ENCODE measurements at places on chromosomes 2 and 18.

DNA sequence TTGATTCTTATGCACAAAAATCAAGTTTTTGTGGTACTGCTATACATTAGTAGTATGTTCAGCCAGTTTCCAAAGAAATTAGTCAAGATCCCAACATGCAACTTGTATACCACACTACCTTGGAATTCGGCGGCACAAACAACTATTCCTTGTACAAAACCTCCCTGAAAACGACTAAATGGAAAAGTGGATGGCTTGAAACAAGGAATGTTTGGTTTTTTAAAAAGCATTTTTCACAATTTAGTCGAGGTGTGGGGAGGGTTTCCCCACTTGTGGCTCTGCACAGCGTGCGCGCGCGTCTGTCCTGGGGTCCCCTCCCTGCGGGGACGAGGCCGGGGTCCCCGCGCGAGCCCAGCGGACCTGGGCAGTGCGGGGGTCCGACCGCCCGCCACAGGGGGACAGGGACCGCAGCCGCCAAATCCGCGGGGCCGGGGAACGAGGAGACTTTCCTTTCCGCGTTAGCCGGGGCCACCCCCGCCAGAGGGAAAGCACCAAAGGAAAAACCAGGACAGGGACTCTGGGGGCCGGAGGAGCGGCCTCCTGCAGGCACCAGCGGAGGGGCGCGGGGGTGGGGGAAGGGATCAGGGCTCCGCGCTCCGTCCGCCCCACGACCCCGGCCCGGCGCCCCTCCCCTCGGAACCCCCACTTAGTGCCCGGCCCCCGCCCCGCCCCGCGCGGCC, 534 bp upstream of the SOCS6 start:
- DNase-seq, result peak; percentile 54

DNA sequence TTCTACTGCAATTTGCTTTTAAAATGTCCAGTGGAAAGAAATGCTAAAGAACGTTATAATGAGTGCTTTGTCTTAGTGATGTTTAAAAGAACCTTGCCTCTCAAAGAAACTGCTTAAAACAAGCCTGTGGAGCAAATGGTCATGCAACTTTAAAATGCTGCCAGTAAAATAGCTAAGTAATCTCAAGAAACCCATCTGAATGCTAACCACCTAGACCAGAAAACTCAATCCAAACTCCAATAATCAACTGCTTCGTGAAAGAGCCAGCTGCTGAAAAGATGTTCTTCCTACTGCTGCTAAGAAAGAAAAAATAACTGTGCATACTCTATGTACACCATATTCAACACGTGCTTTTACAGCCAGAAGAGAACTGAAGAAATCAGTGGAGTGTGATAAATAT, 145.6 kb downstream of the PDE1A start:
- DNase-seq, result no peak

DNA sequence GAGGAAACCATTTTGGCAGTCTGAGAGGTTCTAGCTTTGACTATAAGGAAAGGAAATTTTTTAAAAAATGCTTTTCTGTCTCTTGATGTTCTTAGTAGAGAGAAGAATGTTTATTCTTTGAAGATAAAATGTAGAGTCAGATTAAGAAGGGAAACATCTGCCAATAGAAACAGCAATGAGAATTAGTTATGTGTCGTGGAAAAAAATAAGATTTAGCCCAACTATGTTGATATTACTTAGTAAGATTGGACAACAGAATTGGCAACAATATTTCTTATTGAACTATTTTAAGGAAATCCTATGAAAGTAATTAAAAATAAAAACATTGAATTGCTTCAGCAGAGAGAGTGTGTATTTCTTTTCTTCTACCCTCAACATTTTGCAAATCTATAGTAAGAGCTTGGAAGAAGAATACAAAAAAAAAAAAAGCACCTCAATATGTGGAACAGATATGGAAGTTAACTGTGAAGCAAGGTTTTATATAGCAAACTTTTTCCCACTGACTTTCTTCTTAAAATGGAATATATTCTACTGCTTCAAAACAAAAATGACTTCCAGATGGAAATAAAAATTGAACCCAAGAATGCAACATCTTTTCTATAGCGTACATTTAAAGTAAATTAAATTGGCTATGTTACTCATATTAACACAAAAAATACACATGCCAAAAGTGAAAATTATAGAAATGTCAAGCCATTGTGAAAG, 177.9 kb downstream of the FAM124B start:
- no peak for DNase-seq

- DNase-seq, result peak; percentile 9
Measured at GRCh38 chr2:174195253-174195652, 53.1 kb downstream of the OLA1 start.

- no peak for DNase-seq
Measured at GRCh38 chr18:35024196-35024595, 17.0 kb upstream of the MAPRE2 start.

DNA sequence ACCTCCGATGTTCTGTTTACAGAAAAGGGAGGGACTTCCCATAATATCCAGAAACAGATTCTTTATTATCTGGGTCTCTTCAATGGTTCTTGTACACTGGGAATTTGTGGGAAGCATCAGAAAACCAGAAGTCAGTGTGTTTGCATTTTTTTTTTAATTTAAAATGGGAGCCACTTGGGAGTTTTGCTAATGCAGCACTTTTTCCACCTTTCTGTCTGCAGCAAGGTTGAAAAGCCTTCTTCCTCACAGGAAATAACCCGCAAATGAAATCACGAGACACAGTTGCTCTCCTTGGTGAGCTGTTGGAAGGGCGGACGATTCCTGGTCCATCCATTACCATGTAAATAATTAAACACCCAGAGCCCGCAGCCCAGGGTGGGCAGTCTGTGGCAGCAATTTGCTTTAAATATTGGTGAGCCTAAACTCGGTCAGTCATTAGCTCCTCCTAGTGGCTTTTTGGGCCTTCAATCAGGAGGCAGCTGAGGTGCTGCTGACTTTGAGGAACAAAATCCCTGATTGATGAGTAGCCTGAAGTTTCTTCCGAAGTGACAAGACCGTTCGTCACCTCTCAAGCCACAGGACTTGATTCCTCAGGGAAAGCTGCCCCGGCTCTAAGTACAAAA, 471.5 kb downstream of the EPHA4 start:
- DNase-seq, result peak; percentile 36

GRCh38 chr2:128536925-128537620, 218.4 kb upstream of the HS6ST1 start:
- no peak for DNase-seq

DNA sequence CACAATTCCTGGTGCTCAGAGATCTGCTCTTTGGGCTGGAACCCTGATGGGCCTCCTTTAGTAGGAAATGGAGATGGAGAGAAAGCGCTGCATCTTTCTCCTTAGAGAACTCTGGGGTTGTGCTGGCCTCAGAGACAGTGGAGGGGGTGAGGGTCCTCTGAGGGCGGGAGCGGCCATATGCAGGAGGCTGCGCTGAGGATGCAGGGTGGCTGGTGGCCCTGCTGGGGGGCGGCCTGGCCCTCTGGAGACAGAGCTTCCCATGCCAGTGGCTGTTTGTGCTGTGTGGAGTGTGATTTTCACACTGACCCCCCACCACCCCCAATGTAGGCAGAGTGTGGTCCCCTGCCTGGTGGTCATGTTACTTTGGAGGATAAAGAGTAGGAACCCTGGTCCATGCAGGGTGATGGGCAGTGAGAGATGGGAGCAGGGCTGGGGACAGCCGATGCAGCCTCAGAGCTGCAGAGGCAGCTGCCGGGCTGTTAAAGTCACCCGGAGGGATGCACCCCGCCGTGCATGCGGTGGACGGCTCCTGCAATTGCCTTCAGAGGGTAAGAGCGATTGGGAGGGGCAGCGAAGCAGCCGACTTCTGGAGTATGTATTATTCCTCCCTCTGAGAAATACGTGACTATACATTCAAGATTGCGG, 194.6 kb downstream of the FAM210A start:
- DNase-seq, result no peak

DNA sequence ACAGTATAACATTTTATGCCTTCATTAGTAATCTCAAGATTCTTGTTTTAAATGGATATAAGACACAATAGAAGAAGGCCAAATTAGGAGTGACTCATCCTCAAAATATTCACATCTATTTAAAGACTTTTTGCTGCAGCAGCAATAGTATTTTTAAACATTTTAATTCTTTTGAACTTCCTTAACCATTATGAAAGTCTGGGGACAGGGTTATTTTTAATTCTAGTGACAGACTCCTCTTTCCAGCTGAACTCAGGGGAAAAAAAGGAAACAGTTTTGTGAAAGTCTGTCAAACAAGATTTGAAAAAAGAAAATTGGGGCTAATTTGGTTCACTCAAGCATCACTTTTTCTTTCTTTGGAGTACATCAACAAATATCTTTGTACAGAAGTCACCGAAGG, 541.8 kb downstream of the NUP35 start:
- DNase-seq, result no peak

DNA sequence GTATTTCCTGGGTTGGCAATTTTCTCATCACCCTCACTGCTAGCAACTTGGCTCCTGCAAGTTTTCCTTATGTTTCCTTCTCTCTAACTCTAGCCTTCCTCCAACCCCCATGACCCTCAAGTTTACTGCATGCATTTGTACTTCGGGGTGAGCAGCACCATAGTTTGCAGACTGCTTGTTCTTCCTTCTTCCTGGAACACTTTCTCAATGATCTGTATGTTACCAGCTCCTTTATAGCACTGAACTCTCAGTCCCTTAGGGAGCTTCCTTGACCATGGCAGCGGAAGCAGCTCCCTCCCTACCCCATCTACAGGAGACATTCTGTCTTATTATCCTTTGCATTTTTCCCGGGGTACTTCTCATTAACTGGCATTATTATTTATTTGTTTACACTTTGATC, 1089.5 kb upstream of the GYPC start:
- no peak for DNase-seq

DNA sequence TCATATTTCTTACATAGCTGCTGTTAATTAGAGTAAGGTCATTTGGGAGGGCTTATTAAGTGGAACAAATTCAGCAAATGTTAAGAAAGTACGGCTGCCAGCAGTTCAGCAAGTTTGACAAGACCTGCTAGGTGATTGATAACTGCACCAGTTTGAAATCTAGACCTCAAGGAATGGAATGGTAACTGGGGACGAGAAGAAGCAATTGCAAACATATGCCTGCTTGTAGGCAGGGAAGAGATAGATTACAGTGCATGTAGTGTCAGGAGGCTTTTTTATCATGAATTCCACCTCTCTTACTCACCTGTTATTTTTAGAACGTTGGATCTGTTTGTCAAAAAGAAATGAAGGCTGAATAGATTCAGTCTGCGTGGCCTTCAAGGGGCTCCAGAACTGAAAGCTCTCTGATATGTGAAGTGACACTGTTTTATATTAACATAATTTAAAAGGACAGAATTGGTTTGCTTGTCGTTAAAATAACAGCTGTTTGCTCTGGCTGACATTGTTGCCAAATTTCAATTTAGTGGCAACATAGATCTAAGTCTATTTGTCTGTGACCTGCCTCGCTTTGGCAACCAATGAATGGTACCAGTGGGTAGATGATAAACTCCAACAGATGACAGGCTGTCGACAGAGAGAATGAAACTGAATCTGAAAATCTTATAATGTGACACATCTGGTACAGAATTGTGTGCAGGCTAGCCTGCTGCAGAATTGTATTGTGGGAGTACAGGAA, 199.3 kb downstream of the ZNF407 start:
- DNase-seq, result no peak

DNA sequence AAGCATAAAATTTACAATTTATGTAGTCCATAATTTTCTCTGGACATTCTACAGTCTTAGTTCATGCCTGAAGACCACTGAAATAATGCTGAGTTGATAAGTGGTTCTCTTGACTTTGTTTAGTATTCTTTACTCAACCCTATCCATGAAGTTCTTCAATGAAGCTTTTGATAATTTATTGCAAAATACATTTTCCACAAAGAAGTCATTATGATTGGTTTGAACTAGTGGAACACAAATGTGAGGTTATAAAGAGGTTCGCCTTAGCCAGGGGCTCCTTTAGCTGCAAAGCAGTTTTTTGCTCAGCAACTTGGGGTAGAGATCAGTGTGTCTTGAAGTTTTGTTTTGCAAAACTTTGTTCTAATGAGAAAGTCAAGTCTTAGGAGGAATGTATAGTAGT, 5.9 kb downstream of the BCL2L11 start:
- DNase-seq, result no peak
